ENCODE measurements at places on chromosomes 2 and 18.

DNA sequence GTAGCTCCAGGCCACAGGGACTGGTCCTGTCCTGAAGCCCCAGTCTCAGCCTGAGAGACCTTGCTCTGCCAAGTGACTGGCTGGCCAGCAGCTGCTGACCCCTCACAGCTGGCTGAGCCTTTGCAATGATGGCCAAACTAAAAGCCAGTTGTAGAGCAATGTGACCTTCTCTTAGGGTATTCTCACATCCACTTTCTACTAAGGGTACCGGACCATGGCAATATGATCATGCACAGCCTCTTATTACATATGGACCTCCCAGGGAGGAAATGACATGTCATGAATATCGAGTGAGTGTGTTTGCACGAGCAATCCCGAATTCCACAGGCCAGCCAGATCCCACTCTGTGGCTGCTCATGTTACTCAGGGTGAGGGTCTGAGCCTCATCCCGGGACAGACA is 213.9 kb downstream of the VAPA start:
- no peak for DNase-seq

- DNase-seq: no peak
Observed at GRCh38 chr2:27847333-27847732, 42.9 kb downstream of the RBKS start.

- DNase-seq: no peak
Observed at GRCh38 chr18:58067601-58068000, 23.6 kb downstream of the NEDD4L start.

DNA sequence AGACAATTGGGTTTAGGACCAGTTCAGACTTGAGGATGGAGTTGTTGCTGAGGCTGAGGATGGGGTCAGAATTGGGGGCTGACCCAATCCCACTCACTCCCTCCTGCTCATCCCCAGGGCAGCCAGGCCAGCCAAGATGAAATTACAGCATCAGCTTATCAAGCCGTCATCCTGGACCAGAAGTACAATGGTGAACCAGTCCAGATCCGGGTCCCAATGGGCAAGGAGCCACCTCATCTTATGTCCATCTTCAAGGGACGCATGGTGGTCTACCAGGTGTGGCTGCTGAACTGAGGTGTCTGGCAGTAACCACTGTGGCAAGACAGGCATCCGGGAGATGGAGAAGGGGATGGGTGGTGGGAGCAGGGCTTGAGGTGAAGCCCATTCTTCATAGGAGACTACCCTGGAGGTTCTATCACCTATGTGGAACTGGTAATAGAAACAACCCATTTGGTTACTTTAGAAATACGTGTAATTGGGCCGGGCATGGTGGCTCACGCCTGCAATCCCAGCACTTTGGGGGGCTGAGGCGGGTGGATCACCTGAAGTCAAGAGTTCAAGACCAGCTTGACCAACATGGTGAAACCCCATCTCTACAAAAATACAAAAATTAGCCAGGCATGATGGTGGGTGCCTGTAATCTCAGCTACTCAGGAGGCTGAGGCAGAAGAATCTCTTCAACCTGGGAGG is 13.9 kb downstream of the VIL1 start:
- no peak for DNase-seq

DNA sequence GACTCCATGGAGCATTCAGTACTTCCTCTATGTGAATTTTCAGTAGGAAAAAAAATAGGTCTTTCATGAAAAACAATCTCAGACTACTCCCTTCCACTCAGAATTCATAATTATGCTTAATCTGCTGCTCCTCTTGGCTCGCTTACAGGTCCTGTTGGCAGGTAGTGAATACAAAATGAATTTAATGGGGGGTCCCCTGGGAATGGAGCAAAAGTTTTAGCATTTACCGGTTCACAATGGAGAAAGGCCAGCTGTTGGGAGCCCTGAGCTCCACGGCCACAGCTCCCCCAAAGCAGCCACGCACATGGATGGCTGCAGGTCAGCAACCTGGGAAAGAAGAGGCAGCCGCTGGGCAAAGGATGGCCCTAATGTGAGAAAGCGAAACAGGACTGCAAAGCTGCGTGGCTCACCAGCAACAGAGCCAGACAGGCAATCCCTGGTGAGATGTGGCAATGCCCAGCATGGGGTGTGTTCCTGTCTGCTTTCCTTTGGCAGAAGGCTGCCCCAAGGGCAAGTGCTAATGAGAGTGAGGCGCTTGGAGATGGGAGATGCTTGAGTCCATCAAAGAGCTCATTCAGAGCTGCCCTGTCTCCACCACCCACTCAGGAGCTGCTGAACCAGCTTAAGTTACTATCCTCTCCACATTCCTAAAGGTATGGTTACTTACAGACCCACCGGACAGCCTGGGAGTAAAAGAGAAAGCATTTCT is 447.4 kb downstream of the EPHA4 start:
- no peak for DNase-seq

DNA sequence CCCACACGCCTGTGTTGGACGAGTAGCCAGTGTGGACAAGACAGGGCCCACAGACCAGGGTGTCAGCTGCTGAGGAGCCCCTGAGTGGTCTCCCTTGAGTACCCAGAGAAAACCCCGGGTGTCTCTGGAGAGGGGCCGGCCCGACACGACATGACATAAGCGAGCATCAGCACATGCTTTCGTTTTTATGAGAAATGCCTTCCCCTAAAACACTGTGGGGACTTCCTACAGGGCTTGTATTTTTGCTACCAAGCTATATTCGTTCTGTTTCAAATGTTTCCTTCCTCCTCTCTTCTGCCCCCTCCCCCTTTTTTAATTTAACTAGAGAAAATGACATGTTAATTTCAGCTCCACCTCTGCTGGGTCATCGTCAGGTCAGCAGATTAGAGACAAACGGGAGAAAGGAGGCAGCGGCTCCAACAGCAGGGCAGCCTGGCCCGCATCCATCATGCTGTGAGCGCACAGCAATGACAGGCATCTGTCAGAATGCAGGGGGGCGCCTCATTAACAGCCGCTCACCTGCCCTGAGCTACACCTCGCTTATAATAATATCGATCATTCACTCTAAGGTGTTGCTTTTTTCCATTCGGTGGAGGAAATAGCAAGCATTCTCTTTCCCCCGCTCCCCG is 286.2 kb downstream of the ZNF516 start:
- no peak for DNase-seq

DNA sequence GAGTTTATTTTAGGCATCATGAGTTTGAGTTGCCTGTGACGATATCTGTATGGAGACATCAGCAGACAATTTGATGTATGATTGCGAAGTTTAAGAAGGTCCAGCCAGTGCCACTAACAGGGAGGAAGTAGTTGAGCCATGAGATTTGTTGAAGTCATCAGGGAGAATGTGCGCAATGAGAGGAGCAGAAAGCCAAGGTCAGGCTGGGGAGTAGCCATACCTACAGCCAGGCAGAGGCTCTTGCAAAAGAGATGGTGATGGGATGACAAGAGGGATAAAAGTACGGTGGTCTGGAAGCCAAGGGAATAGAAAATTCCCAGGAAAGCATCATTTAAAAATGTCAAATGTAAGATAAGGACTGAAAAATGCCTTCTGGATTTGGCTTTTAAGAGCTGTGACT is 51.2 kb downstream of the LIMS1 start:
- DNase-seq: no peak

GRCh38 chr18:67385455-67385854 is 131.1 kb downstream of the DSEL start:
- DNase-seq: no peak

- DNase-seq: no peak
Observed at GRCh38 chr2:84830095-84830494, 50.8 kb downstream of the TRABD2A start.

DNA sequence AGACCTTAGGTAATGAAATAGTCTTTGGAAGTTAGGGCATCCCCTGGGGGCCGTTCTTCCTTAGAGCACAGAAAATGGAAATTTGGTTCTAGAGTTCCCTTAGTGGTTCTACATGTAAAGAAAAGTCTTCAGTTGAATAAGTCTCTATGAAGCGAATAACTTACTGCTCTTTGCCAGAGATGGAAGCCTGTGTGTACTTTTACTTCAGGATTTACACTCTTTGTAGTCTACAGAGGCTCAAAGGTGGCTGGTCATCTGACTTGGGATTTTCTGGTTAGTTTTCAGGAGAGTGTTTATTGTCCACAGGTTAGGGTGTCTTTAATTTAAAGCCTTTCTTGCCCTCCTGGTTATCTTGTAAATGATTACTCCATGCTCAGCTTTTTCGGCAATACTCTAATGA is 210.6 kb downstream of the ZNF521 start:
- no peak for DNase-seq

DNA sequence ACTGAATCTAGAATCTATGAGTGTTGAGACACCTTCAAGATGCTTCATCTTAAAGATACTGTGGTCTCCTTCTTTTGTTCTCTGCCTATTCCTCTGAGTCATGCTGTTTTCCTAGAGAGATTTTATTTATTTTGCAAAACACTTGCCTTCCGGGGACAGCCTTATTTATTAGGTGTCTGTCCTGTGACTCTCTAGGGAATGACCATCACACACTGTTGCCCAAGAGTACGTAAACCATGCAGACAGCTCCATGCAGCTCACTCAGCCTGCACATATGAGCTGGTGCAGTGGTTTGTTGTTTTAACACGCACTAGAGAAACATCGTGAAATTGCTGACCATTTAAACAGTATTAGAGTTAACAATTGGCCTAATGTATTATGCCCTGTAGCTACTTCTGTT is 12.4 kb upstream of the ADCYAP1 start:
- DNase-seq: no peak

GRCh38 chr2:168850846-168851245 is 39.4 kb downstream of the SPC25 start:
- DNase-seq: no peak

DNA sequence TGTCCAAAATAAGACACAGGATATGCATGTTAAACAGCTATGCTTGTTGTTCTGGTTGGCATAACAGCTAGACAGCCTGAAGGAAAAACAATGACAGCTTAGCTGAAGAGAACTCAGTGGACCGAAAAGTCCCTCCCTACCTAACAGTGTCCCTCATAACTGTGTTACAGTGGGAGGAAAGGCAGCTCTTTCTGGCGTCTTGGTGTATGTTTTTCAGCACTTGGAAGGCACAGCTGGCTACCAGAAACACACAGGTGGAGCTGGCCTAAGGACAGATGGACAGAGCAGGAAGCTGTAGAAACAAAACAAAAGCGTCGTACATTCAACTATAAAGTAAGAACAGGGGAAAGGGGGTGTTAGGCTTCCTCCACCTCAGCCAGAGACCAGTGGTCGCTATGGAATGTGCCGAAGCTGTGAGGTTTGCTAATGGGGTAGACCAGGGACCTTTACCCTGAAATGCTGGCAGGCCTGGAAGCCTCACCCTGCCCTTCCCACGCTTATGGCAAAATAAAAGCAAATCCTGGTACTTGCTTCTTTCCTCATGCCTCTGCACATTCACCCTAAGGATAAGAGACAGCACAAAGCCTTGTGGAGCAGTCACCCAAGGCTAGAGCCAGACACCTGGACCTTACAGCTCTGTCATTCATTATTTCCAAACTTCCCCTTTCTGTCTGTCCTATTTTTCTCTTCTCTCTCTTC is 103.5 kb upstream of the TRIB2 start:
- DNase-seq: no peak

GRCh38 chr2:241877989-241878970 is 8.8 kb downstream of the RTP5 start:
- peak; percentile 81 for DNase-seq

GRCh38 chr2:238462782-238463396 is 36.2 kb downstream of the ASB1 start:
- peak; percentile 68 for DNase-seq

GRCh38 chr2:130911996-130912395 is 75.3 kb downstream of the ARHGEF4 start:
- no peak for DNase-seq

GRCh38 chr2:182068811-182069210 is 83.2 kb downstream of the PPP1R1C start:
- DNase-seq: no peak

- peak; percentile 16 for DNase-seq
Observed at GRCh38 chr2:8575038-8575833, 106.6 kb upstream of the ID2 start.

DNA sequence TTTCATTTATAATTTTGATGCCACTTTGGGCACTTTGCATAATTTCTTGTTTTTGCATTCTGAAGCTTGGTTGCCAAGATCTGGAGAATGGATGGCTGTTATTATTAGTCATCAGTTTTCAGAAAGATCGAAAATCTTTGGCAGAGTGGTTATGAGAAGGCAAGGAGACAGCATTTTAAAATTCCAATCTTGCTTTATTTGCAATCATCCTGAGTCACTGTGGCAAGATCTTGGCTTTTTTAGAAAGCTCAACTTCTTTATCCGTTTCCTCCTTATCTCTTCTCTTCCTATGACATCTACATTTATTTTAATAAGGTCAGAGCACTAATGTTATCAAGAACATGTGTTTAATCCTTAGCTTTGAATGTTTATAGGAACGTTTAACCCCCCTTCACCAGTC is 31.1 kb upstream of the EIF2AK3 start:
- no peak for DNase-seq

DNA sequence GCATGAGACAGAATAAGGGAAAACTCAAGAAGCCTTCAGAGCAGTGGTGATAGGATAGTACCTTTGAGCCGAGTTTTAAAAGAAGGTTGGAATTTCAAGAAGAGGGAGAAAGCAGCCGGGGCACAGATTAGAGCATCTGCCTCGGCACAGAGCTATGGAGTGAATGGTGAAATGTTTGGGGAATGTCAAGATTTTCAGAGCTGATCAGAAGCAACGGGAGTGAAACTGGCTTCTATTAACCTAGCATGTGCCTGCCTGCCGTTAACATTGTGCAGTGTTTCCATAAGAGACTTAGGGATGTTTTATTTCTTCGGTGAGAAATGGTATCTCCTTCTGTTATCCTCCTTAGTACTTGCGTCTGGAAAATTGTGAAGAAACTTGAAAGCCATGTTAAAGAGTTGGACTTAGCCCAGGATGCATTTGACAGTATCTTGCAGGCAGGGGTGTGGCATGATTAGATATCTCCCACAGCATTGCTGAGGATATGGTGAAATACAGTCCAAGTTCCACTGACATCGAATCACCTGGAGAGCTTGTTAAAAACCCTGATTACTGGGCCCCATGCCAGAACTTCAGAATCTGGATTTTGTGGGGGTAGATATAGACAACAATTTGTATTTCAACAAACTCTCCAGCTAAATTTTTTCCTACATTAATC is 96.8 kb upstream of the PPP1CB start:
- no peak for DNase-seq

GRCh38 chr2:144460727-144461307 is 59.1 kb downstream of the ZEB2 start:
- no peak for DNase-seq
